Activated CD8-positive, alpha-beta T cell treated with anti-CD3 and anti-CD28 coated beads for 36 hours (primary cell): ENCODE measurements at places on chromosomes 1 and 21.

- no peak for DNase-seq
Measured at GRCh38 chr1:100267284-100267683, 1.3 kb downstream of the RTCA start.

DNA sequence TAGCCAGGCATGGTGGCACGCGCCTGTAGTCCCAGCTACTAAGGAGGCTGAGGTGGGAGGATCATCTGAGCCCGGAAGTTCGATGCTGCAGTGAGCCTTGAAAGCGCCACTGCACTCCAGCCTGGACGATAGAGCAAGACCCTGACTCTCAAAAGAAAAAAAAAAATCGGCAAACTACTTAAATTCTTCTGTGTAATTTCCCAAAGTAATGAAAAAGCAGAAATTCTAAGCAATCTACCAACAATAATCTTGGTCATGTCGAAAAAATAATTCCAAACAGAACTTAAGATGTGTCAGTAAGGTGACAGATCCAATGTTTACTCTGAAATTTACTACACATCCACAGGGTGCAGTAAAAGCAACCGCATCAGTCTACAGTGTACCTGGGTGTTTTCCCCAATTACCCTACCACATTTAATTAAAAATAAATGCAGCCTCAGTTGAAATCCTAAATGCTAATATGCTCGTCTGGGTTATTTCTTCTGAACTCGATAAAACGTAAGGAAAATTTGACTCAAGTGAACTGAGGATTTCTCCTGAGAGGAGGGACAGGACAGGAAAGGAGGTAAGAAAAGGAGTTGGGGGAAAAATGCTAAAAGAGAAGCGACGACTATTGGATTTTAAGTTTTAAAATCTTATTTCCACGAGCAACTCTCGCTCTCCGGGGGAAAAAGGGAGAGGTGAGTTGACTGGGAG, 801 bp downstream of the EPRS1 start:
- peak; percentile 27 for DNase-seq

DNA sequence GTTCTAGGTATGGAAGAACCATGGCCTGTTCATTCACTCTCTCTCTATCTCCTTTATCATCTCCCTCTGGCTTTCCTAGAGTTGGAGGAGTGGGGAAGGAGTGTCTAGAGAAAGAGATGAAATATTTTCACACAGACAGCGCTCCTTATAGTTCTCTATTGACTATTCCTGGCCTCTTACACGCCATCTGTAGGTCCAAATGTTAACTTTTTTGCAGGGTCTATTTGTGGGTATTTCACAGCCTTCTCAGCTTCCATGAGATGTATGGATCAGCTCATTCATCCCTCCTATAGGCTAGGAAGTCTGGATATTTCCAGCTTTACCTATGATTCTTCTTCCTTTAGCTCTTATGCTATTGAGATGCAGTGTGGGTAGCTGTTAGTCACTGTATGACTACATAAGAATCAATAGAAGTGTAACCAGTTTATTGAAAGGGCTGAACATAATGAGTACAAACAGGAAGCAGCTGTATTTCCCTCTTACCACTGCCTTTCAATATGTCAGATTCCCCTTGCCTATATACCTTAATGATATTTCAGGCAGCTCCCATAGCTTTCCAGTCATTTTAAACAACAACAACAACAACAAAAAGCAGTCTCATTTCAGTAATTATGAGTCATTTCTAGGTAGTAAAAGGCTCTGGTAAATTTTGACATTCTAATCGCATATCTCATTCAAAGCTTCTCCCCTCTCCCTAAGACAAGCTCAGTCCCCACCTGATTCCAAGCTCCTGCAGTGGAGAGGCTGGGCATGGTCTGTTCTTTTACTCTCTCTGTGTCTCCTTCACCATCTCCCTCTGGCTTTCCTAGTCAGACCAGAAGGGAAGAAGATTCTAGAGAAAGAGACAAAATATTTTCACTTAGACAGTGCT, 149.5 kb downstream of the TTLL7 start:
- no peak for DNase-seq

- no peak for DNase-seq
Measured at GRCh38 chr1:90558754-90559378, 158.2 kb downstream of the BARHL2 start.

GRCh38 chr1:224274970-224275626, 54.9 kb downstream of the NVL start:
- no peak for DNase-seq

- DNase-seq = no peak
Measured at GRCh38 chr1:181396811-181397210, 86.5 kb upstream of the CACNA1E start.

DNA sequence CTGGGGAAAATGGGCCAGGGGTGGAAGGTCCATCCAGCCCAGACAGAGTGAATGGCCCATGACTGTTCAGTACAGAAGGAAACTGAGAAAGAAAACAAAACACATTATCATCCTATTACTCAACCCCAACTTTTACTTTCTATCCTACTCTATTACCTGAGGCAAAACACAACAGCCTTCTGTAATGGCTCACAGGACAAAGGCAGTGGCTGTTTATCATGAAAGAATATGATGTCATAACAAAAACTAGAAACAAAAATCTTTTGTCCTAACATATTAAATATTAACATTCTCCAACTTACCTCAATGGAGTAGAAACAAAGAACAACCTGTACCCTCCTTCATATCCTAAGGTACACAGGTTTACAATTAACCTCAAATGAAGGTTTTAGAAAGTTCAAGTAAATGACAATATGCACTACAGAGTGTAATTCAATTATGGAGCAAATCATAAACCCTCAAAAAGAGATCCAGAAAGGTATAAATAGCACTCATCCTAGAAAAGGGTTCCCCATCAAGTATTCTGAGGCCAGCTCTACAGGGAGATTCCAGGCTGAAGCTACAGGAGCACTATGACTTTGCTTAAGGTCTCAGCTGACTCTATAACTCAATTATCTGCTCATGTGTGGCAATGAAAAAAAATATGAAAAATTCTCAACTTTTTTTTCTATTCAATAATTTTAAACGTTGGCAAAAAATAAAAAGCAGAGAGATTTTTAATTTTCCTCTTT, 15.1 kb downstream of the ELK4 start:
- DNase-seq = no peak

DNA sequence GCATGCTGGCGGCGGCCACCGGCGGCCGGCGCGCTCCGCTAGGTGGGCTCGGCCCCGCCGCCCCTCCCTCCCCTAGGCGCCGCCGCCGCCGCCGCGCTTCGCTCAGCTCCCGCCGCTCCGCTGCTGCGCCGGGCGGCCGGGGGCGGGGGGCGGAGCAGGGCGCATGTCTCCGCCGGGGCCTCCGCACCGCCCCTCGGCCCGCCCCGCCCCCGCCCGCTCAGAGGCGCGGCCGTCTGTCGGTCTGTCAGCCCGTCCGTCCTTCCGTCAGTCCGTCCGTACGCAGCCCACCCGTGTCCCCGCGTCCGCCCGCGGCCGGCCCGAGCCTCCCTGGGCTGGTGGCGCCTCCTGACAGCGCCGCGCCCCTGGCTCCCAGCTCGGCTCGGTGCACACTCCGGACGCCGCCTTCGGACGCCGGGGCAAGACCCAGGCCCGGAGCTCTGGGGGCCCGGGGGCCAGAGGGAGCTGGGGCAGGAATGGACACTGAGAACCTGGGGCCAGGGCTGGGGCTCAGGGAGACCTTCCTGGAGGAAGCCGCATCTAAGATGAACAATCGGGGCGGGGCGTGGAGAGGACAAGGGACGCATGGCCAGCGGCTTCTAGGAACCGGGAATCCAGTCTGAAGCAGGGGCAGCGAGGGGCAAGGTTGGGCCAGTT, at the start of gene GPR153:
GPR153 (minus strand) TSS at position 138 of the 654 bp plus-strand sequence. CDS start 6,193 bp downstream, outside the sequence.
- DNase-seq = peak; percentile 60
